ENCODE measurements at places on chromosomes 6 and 20.
A peak's percentile ranks its signal among the peaks of the same experiment; 100 is the strongest.

- DNase-seq = no peak
Measured at GRCh38 chr6:119310486-119311036, 39.0 kb downstream of the MAN1A1 start.

DNA sequence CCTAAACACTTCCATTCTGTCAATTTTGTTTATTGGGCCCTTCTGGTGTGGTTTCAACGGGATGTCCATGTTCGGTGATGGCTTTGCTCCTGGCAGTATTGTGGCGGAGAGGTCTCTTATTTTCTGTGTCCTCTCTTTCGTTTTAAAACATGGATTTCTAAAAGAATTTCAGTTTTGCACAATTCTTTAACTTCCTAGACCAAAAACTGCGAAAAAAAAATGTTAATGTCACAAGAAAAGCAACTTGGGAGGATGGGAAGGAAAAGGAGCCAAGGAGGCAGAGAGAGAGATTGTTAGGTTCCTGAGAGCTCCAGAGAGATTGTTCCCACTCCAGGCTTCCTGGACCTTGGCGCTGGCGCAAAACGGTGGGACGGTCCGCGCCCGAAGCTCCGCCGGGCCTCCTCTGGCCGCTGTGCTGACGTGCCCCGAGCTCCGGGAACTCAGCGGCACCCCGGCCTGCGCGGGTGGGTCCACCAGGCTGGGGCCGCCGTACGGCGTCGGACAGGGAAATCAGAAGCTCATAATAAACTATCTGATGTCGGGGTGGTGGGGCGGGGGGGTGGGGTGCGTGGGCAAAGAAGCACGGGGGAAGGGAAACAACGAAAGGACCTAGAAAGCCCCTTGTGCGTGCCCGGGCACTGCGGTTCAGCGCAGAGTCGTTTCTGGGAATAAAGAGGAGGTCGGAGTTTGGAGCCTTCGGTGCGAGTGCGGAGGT, 951 bp upstream of the OLIG3 start:
- no peak for DNase-seq

DNA sequence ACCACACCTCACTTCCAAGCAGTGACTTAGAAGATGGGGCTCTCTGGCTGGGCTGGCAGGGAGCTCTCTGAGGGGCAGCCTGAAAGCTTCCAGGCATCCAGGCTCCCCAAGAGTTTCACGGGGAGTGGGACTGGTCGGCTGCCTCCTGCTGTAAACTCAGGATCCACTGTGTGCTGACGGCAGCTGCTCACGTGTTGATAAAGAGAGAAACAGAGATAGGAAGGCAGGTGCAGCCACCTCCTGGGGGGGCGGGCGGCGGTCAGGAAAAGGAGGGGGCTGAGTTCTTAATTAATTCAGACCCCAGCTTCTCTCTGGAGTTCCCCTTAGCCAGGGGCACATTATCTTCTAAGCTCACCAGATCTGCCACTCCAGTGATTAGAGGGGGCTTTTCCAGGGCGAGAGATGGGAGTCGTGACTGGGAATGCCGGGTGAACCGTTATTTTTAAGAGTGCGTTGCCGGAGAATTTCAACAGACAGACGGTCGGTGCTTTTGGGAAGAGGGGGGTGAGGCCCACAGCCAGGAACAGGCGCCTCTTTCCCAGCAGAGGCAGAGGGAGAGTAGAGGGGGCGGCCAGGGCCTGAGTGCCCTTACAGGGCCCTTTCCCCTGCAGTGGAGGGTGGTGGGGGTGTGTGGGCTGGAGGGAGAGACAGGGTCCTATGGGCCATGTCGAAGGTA, 70.9 kb downstream of the CD40 start:
- no peak for DNase-seq

- DNase-seq = no peak
Measured at GRCh38 chr6:134161041-134161440, 108.6 kb upstream of the SLC2A12 start.

DNA sequence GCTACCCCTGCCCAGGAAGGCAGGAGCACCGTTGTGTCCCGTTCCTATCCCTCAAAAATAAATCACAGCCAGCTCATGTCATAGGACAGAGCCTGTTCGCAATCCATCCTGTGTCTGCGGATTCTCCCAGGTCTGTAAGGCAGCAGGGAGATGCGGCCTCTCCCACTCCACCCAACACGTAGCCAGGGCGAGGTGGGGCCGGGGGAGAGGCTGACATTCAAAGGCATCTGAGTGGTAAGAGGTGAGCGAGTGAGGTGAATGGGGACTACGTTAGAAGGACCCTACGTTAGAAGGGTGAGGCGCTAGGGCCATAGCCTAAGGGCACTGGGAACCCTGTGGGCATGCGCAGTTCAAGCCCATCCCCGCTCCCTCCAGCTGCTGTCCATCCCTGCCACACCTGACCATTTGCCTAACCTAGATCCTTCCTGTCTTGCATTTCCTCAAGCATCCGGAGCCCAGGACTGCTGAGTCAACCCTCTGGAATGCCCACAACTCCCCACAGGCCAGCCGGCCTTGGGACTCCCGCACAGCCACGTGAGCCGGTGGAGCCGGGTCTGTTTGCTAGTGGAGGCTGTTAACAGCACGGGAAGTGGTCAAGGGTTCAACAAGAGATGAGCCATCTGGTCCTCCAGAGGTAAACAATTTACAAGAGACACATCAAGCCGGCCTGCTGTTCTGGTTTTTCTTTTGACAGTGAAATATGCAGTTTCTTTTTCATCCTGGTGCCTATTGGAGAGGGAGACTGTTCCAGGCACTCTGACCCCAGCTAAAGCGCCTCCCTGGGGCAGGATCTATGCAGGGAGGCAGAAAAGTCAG, 45.9 kb downstream of the RIPOR3 start:
- DNase-seq = peak; percentile 97

GRCh38 chr6:34316431-34317171, 67.8 kb upstream of the SMIM29 start:
- no peak for DNase-seq

GRCh38 chr20:57566399-57566798, 5.5 kb downstream of the PCK1 start:
- no peak for DNase-seq

GRCh38 chr6:13294499-13295069, 33.8 kb downstream of the TBC1D7 start:
- no peak for DNase-seq

DNA sequence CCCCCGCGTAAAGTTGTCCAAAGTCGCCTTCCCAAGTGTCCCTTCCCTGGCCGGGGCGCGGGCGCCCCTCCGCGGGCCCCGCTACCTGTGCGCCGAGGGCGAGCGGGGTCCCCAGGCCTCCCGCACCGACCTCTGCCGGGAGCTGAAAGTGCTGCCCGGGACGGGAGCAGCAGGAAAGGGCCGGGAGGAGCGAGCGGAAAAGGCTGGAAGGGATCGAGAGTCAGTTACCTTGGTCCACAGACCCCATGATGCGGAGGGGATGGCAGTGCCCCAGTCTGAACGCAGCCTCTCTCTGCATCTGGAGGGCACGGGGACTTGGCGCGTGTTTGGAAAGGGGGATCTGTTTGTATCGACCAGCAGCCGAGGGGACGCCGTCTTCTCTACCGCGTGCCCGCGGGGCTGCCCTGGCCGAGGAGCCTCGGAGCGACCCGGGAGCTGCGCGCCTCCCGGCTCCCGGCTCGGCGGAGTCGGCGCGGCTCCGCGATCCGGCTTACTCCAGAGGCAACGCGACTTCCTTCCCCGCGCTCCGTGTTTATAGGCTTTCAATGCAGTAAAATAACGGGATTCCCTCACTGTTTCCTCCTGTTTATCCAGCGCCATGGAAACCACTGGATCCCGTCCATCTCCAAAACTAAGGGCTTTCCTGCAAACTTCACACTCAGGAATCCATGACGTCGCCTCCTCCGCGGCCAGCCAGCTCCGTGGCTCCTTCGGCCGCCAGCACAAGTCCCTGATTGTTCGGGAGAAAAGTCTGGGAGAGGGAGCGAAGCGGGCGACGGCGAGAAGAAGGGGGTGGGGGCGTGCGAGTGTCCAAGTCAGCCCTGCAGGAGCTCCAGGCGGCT, 20.0 kb upstream of the NFATC2 start:
- DNase-seq = peak; percentile 90

DNA sequence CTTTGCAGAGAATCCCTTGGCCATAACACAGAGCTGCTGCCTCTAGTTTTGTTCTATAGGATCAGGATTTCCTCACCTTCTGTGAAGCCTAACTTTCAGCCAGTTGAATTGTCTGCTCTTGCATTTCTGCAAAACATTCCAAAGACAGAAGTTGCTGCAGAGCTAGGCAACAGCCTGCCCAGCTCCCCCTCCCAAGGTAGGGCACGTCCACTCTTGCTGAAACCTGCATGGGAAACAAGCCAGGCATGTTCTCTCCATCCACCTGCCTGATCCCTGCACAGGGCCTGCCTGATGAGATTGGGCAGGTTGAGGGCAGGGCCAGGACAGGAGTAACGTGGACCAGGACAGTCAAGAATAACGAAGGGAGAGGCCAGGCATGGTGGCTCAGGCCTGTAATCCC, 58.9 kb upstream of the NAA20 start:
- DNase-seq = no peak

DNA sequence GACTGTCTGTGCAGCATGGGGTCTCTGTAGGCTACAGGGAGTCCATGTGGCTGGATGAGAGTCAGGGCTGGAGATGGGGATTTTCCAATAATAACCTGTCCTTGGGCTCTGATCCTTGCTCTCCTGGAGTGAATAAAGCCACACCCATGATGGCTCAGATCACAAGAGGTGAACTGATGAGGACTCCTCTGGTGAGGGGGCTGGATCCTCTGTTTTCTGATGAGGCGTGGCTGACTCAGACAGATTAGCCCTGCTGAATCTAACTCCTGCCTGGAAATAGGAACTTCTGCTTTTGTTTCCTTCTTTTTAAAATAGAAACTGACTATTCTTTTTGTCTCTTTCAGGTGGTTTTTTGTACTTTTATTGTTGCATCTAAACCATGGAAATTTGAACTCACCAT, 27.0 kb downstream of the CST9L start:
- DNase-seq = no peak

DNA sequence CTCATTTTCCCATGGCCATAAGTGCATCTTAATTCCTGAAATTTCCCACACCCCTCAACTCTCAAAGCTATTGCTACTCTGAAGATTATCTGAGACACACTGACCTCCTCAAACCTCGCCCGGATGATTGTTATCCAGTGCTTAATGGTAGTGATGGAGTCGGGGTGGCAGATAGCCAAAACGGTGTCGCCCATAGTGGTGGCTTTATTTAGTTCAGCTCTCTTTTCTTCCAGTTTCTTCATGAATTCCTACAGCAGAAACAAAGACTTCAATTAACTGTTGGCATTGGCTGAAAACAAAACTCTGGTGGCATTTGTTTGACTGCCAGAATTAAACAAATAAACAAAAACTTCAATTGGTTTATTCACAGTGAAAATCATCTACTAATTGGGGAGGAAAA, 165.4 kb downstream of the DST start:
- no peak for DNase-seq

DNA sequence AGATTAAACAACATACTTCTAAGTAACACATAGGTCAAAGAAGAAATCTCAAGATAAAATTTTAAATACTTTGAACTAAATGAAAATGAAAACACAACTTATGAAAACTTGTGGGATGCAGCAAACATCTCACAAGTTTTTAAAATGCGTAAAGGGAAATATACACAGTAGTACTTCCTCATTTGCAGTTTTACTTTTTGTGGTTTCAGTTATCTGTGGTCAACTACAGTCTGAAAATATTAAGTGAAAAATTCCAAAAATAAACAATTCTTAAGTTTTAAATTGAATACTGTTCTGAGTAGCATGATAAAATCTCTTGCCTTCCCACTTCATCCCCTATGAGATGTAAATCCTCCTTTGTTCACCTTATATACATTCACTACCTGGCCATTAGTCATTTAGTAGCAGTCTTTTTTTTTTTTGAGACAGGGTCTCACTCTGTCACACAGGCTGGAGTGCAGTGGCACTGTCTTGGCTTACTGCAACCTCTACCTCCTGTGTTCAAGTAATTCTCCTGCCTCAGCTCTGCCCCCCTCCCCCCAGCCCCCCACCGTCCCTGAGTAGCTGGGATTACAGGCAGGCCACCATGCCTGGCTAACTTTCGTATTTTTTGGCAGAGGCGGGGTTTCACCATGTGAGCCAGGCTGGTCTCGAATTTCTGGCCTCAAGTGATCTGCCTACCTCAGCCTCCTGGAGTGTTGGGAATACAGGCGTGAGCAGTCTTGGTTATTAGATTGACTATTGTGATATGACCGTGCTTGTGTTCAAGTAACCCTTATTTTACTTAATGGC, 154.6 kb upstream of the AHI1 start:
- no peak for DNase-seq

DNA sequence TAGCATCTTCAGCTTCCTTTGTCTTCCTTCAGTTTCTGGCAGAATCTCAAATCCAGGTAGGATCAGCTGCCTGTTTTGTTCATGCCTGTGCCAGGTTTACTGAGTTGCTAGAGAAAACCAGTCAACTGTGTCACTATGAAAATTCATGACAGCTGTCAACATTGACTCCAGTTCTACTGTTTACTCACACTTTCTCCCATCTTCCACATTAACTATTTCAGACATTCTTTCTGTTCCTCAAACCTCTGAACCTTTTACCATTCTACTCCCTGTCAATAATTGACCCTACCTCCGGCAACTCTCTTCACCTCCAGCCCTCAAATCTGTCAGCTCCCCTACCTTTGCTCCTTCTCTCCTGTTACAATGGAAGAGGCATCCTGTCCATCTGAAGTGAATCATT, 8.5 kb downstream of the ENPP4 start:
- no peak for DNase-seq

DNA sequence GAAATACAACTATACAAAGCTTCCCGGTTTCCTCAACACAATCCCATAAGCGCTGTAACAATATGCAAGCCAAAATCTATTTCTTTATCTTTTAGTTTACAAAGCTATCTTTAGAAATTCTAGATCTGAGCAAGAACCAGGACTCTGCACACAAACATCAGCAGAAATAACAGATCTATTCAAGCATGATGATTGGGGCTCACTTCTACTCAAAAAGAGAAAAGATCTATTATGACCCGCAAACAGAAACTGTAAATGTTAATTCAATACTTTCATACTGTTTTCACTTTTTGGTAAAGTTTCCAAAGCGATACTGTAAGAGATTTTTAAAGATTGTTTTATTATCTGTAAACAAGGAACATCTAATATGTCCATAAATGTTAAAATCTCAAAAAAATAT, 86.6 kb downstream of the SESN1 start:
- no peak for DNase-seq

All from T1000 (cell line).